ENCODE measurements at places on chromosomes 4 and X. TPM values are rescaled to one million over a fixed set of nuclear protein-coding genes. Genes with fewer than 3 reads are reported as not detected.

- no peak overlapping the region for H3K4me3 ChIP-seq
- H3K4me1 ChIP-seq = peaks cover 23% of the 10 kb centered on the region
- no peak overlapping the region for H3K27ac ChIP-seq
- no peaks in the 10 kb centered on the region for H3K27me3 ChIP-seq
- no peak for DNase-seq
Measured at GRCh38 chr4:141081921-141082395, 51.3 kb downstream of the RNF150 start.

DNA sequence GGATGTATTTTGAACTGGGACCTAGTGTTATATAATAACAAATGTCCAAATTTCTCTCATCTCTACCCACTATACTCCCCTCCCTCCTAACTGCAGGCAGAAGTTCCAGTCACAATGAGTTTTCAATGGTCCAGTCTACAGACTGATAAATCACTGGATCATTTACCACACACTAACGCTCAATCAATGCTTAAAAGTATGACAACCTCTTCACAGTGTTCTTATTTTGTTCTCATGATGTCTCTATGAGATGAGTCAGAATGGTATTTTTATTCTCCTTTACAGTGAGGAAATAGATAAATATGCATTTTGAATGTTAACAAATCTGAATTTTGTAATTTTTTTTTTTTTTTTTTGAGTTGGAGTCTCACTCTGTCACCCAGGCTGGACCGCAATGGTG is 83.7 kb upstream of the ETNPPL start:
- no peak for DNase-seq
- no peaks in the 10 kb centered on the region for H3K36me3 ChIP-seq
- no peak overlapping the region for H3K4me3 ChIP-seq
- H3K27me3 ChIP-seq = no peaks in the 10 kb centered on the region
- H3K27ac ChIP-seq = no peak overlapping the region
- H3K4me1 ChIP-seq = no peaks in the 10 kb centered on the region

DNA sequence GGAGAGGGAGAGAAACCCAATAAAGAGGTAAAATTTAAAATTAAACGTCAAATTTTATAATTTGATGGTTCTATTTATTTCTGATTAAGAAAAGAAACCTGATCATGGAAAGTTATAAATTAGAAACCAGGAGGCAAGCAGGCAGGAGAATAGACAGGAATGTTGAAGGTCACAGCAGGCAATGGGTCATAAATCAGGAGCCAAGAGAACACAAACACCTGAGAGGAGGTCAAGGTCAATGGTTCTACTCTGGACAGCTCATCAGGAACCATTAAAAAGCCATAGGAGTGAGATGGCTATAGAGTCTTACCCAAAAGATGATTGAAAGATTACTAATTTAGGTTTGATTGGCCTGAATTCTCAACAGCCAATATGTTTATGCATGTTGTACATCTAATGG is 126.9 kb upstream of the HCCS start:
- no peak overlapping the region for H3K27ac ChIP-seq
- no peak for DNase-seq
- no peaks in the 10 kb centered on the region for H3K36me3 ChIP-seq
- H3K4me3 ChIP-seq = no peak overlapping the region
- no peaks in the 10 kb centered on the region for H3K4me1 ChIP-seq

GRCh38 chrX:69177511-69178162 is 12.4 kb upstream of the PJA1 start:
- no peak for DNase-seq
- H3K27ac ChIP-seq = no peak overlapping the region
- H3K4me3 ChIP-seq = no peak overlapping the region

DNA sequence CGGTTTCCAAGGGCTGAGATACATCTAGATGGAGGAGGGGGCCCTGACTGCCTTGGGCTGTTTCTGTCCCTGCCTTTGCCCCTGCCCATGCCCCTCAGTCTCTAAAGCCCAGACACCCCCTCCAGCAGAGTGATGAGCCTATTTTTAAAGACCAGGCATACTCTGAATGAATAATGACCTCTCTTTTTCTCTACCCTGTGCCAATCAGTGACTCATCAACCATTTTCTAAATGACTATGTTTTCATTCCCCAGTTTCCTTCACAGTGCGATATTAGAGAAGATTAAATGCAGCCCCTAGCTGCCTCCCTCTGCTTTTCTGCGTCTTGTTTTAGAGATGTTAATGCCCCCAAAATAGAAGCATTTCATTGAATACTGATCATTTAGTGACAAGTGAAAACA is 15.5 kb upstream of the NHS start:
- H3K4me1 ChIP-seq = no peaks in the 10 kb centered on the region
- DNase-seq = no peak
- H3K27ac ChIP-seq = no peak overlapping the region
- H3K27me3 ChIP-seq = no peaks in the 10 kb centered on the region
- H3K36me3 ChIP-seq = no peaks in the 10 kb centered on the region

- DNase-seq = no peak
- no peak overlapping the region for H3K27ac ChIP-seq
- no peaks in the 10 kb centered on the region for H3K4me1 ChIP-seq
- no peaks in the 10 kb centered on the region for H3K36me3 ChIP-seq
- no peaks in the 10 kb centered on the region for H3K27me3 ChIP-seq
Measured at GRCh38 chrX:16992951-16993350, 46.5 kb downstream of the REPS2 start.

- H3K27ac ChIP-seq = no peak overlapping the region
- no peaks in the 10 kb centered on the region for H3K4me1 ChIP-seq
- H3K27me3 ChIP-seq = peaks cover 6% of the 10 kb centered on the region
Measured at GRCh38 chrX:54758114-54759055, 39.7 kb downstream of the ITIH6 start.

GRCh38 chr4:110091434-110092140 is 106.8 kb downstream of the ELOVL6 start:
- DNase-seq = no peak
- no peak overlapping the region for H3K27ac ChIP-seq
- no peaks in the 10 kb centered on the region for H3K27me3 ChIP-seq
- no peaks in the 10 kb centered on the region for H3K36me3 ChIP-seq
- H3K4me3 ChIP-seq = no peak overlapping the region

- H3K36me3 ChIP-seq = no peaks in the 10 kb centered on the region
- H3K27ac ChIP-seq = no peak overlapping the region
- H3K4me3 ChIP-seq = no peak overlapping the region
- no peaks in the 10 kb centered on the region for H3K27me3 ChIP-seq
Measured at GRCh38 chr4:112840061-112840460, 203.1 kb downstream of the LARP7 start.

Gene MTNR1A
- not detected for total RNA-seq

Gene GJB1
- total RNA-seq = not detected

Gene ATP2B3
- 15.6 TPM for total RNA-seq

Gene CTAG2
- total RNA-seq = not detected

DNA sequence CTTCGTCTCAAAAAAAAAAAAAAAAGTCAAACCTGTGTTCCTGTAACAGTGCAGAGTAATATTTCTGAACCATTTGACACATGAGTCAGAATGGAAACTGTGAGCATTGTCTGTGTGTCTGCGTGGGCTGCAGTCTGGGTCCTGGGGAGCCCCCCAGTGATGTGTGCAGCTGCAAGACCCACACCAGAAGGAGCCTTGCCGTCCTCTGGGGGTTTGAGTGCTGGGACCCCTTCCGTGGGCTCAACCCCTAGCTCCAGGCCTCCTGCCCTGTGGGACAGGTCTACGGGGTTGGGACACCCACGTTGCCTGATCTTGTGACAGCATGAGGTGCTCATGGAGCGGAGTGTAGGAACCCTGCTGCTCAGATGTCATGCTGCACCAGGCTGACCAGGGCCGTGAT is 43.7 kb downstream of the DDX3X start:
- H3K27me3 ChIP-seq = peaks cover 7% of the 10 kb centered on the region
- no peaks in the 10 kb centered on the region for H3K4me1 ChIP-seq
- H3K36me3 ChIP-seq = no peaks in the 10 kb centered on the region
- H3K4me3 ChIP-seq = no peak overlapping the region

Measured in adrenal gland (tissue), 19 donors.